ENCODE measurements at places on chromosomes 11 and 22.

GRCh38 chr11:45189230-45189629 lies 42.8 kb downstream of the PRDM11 start:
- DNase-seq: no peak

GRCh38 chr11:45745065-45745811 lies 59.7 kb upstream of the SLC35C1 start:
- no peak for DNase-seq

- no peak for DNase-seq
Measured at GRCh38 chr11:108131993-108132392, 10.6 kb downstream of the ACAT1 start.

DNA sequence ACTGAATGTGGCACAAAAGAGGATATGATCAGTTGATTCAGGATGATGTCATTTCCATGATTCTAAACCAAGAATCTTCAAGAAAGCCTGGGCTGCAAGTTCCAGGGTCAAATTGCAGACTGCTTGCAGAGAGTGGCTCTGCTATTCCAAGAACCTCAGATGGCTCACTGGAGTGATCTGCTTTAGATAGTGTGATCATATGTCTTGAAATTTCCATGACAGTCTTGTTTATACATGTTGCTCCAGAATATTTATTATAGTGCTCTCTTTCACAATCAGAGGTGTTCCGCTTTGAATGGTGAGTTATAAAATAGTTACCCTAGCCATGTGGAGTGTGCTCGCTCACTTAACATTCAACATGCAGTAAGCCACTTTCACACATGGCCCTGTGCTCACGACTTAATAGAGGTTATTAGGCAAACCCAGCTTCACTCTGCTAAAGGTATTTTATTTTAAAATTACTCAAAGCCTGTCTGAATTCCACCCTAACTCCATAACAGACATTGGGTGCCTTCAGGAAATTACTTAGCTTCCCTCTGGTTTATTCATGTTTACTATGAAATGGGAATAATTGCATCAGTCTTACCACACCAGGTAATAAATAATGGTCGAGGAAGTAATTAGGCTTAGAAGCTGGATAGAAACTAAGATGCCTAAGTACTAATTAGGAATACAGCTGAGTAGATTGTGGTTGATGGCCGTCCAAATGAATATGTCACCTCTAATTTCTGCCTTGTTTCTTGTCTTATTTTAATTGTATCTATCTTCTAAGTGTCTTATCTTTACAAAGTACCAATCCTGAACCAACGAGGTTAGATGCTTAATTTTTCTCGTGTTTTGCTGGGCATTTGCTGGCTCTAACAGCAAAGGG lies 187.9 kb downstream of the ETS1 start:
- no peak for DNase-seq

GRCh38 chr22:23533771-23534191 lies 46.3 kb downstream of the IGLL1 start:
- DNase-seq: no peak

- DNase-seq: no peak
Measured at GRCh38 chr11:29309992-29310391, 706.8 kb downstream of the KCNA4 start.

DNA sequence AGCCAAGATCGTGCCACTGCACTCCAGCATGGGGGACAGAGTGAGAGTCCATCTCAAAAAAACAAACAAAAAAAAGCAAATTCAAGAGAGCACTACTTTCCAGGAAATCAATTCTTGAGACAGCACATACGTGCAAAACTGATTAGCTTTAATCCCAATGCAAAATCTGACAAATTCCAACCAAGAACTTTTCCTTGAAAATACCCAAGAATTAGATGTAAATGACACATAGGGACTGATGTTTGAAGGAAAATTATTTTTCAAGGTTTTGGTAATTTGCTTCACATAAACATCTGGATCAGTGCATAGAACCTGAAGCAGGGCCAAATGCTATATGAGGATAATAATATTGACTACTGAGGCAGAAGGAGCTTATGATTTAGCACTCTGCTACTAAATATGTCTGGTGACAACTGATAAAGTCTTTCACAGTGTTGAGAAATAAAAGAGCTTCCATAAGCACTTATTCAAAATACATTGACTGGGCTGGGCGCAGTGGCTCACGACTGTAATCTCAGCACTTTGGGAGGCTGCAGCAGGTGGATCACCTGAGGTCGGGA lies 8.8 kb downstream of the MAJIN start:
- no peak for DNase-seq

- no peak for DNase-seq
Measured at GRCh38 chr11:15907806-15908205, 448.5 kb downstream of the SOX6 start.

GRCh38 chr11:285894-286220 lies 3.1 kb upstream of the PGGHG start:
- no peak for DNase-seq

GRCh38 chr11:13355191-13355590 lies 77.6 kb downstream of the BMAL1 start:
- DNase-seq: no peak

- no peak for DNase-seq
Measured at GRCh38 chr11:117430293-117430955, 102.8 kb downstream of the CEP164 start.

DNA sequence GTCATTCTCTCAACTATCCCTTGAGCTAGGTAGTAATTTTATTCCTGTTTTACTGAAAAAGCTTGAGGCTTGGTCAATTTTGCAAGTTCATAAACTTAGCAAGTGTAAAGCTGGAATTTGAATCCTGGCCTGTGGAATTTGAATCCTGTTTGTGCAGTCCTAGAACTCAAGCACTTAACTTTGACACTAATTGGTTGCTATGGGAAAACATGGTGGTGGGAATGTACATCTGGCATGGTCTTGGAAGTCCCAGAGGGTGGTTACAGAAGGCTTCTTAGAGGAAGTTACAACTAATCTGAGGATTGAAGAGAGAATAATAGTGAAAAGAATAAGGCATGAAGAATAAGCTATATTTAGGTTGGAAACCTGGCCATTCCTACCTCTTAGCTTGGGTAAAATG lies 66.5 kb upstream of the LIN7C start:
- DNase-seq: no peak

GRCh38 chr11:124211321-124211720 lies 28.2 kb downstream of the OR10D3 start:
- DNase-seq: no peak
